Suppressor macrophage treated with lipopolysaccharide for 1 hour (primary cell): ENCODE measurements at places on chromosomes 11 and 22.
A peak's percentile ranks its signal among the peaks of the same experiment; 100 is the strongest.

GRCh38 chr11:8328848-8329330, 65.2 kb upstream of the LMO1 start:
- peak; percentile 99 for DNase-seq

DNA sequence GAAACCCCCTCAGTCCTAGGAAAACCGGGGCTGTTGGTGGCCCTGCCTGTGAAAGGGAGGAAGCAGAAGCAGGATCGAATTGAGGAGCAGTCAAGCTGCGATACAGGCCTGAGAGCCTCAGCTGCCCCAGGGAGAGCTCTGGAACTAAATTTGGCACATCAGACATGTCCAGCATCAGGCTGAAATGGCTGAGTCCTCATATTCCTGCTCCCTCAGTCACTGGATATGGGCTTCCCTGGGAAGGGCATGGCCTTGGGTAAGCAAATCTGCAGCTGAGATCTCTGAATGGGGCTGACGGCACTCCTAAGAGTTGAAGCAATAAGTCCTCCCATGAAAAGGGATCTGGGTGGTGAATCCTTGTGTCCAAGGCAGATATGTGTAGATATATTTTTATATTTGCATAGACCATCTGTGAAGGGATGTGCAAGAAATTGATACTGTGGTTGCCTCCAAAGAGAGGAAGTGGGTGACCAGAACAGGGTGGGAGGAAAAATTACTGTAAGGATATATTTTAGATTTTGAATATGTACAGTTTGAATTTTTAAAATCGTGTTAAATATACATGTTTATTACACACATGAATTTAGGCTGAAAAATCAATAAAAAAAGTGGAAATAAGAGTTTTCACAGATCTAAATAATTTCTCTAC, 45.5 kb downstream of the APIP start:
- DNase-seq = no peak

DNA sequence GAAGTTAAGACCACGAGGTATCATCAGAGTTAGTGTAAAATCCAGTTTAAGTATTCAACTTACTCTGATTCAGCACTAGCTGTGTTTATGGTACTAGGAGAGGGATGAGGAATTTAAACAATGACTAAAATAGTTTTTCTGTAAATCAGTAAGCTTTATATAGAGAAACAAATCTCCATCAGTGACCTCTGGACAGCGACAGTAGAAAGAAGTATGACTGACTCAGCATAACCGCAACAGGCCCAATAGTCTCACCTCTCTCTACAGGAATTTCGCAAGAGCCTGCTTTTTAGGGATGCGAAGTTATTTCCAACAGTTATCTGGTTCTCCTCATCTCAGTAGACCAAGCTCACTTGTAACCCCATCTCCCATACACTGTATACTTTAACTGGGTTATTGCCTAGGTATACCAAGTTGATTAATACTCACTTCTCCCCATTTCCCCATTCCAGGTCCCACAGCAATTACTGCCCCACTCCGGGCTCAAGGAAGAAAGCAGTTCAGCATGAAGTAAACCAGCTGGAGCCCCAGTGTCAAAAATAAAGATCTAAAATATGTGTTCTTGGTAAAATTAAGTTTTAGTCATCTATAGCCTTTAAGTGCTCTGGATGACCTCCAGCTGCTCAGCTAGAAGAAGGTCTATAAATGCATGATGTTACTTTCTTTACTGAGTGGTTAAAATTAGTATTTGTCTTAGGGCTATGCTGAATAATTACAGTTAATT, 770.6 kb upstream of the CCDC90B start:
- DNase-seq = no peak

DNA sequence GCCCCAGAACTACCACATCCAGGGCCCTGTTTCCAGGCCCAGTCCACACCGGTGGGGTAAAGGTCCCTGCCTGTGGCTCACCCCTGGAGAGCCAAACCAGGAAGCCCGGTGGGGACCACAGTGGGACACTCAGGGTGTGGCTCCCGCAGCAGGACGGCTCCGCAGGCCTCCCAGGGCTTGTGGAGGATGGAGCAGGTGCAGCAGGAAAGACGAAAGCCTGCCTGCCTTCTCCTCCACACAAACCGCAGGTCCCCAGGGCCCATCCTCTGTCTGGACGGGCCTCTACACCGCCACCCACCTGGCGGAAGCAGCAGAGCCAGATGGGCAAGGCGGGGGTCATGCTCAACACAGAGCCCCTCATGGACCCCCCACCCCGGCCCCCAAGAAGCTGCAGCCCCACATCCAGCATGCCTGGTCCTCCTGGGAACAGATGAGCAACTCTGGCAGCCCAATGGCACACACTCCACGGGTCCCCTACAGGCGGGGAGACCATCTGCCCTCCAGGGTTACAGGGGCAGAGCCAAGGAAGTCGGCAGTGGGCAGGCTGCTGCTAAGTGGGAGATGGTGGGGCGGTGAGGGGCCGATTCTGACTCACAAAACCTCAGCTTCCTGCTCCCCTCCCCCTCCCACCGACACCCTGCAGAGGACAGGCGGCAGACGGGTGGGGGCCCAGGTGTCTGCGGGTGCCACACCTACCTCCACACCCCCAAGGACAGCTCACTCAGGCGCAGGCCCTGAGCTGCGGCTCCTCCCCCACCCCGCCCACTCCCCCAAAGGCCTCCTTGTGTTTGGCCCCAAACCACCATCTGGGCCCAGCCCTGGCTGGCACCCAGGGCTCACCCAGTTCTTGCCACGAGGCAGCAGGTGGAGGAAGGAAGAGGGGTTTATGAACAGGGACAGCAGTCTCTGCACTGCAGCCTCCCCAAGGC, 5.2 kb downstream of the SBF1 start:
- peak; percentile 38 for DNase-seq

DNA sequence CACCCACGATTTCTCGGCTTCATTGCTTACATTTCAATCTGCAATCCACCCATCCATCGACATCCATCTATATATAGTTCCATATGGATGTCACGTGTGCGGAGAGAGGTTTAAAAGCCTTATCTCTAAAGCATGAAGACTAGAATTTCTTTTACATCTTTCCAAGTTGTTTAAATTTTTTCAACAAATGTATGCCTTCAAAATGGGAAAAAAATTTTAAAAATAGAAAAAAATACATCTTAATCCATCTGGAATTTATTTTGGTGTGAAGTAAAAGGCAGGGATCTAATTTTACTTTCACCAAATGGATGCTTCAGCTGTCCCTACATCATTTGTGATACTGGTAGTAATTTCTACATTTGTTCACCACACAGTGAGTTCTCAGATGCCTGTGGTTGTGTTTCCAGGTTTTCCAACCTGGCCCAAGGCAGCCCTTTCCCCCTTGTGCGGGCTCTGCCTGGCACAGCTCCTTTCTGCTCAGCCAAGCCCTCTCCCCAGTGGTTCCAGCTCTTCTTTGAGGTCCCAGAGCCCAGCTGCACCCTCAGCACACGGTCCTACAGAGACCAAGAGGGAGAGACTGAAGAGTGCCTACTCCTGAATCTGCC, 37.6 kb upstream of the KLHL35 start:
- no peak for DNase-seq

DNA sequence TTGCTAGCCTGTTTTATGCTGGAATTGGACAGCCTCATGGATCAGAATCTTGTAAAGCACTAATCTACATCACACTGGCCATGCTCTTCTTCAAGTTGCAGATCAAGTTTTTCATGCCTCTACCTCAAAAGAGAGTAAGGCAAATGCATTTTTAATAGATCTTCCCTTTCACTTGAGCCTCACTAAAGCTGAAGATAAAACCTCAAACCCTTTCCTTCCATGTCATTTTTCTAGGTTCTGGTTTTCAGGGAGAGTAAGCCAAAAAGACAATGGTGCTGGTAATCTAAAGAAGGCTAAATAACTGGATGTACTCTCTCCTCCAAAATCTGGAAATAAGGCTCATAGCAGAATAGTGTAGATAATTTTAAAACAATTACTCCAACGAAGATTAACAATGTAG, 28.3 kb downstream of the POU2AF1 start:
- no peak for DNase-seq

DNA sequence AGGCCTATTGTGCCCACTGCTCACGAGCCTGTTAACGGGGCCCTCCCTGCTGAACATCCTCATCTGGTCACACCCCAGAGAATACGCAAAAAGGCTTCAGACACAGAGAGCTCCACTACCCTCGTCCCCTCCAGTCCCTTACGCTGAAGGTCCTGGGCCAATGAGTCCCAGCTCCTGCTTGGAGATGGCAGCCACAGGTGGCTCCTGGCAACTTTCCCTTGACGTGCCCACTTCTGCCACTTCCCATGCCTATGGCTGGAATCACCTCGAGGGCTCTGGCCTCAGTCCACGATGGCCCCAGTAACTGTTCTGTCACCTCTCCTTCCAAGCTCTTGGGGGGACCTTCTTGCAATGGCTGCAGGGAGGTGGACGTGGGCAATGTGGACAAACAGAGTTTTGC, 12.7 kb downstream of the PHF21B start:
- DNase-seq = no peak

DNA sequence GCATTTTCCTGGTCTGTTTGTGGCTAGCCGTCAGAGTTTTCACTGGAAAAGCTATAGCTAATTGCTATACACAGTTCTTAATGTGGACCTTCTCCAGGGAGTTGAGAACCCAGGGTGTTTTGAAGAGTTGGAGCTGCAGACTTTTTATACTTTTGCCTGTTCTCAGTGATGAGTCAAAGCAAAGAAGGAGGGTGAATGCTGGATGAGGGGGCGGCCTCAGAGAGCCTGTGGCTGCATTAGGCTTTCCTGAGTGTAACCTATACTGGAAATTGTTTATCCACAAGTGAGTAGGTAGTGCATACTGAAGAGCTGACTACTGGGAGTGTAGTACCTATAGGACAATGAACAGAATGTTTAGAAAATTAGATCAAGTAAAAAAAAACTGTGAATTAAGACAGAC, 79.7 kb upstream of the HORMAD2 start:
- no peak for DNase-seq

DNA sequence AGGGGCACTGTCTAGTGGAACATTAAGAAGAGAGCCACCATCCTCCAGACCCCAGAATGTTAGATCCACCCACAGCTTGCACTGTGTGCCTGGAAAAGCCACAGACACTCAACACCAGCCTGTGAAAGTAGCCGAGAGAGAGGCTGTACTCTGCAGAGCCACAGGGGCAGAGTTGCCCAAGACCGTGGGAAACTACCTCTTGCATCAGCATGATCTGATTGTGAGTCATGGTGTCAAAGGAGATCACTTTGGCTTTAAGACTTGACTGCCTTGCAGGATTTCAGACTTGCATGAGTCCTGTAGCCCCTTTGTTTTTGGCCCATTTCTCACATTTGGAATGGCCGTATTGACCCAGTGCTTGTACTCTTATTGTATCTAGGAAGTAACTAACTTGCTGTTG, 115.9 kb upstream of the CCDC179 start:
- peak; percentile 74 for DNase-seq

- no peak for DNase-seq
These were observed 12.5 kb downstream of the MPZL3 start for GRCh38 chr11:118239509-118240205.

DNA sequence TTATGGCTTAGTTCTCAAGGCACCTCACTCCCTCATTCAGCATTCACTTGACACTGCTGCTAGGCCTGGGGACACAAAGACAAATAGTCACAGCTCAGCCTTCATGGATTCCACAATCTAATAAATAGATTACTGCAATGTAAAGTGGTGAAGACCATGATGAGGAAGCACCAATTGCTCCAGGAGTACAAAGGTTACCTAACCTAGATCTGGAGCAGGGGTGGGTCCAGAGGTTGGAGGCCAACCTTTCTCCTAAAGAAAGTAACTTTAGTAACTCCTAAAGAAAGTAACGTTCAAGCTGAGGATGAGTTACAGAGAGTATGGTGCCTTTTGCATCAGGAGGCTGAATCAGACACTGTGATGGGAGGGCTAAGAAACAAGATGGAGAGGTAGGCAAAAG, 4.1 kb downstream of the TRIM3 start:
- DNase-seq = no peak

DNA sequence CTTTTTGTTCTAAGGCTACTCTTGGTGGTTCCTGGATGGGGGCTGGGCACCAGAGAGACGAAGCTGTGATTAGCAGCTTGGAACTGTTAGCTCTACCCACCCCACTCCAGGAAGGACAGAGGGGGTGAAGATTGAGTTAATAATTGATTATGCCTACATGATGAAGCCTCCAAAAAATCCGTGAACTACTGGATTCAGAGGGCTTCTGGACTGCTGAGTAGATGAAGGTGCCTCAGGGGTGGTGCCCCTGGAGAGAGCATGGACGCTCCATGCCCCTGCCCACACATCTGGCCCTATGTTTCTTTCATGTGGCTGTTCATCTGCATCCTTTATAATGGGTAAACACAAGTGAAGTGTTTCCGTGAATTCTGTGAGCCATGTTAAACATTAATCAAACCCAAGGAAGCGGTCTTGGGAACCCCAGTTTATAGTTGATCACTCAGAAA, 47.3 kb upstream of the CYP2D6 start:
- no peak for DNase-seq

- peak; percentile 63 for DNase-seq
These were observed 16.6 kb downstream of the RTN4RL2 start for GRCh38 chr11:57476757-57477506.

GRCh38 chr22:17518406-17518805, 44.9 kb upstream of the SLC25A18 start:
- DNase-seq = no peak

DNA sequence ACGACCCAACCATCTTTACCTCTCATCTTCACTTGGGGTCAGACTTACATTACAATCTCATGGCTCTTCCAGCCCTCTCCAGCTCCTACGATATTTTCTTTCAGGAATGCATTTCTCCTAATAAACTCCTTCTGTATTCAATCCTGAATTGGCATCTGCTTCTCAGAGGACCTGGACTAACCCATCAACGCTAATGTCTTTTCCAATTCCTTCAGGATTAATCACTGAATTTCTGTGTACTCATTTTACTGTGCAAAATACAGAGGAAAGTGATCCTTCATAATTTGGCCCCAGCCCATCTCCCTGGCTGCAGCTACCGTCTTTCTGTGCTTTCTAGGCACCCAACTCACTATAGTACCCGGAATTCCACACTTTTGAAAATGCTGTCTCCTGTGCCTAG, 239.2 kb downstream of the METTL15 start:
- DNase-seq = no peak

GRCh38 chr22:36954251-36955014, 41.0 kb downstream of the CSF2RB start:
- no peak for DNase-seq

- no peak for DNase-seq
These were observed 8.9 kb downstream of the SUSD2 start for GRCh38 chr22:24190159-24190540.

- no peak for DNase-seq
These were observed 156.0 kb downstream of the MPPED1 start for GRCh38 chr22:43567691-43568324.

- peak; percentile 47 for DNase-seq
These were observed 4.7 kb downstream of the B3GNT6 start for GRCh38 chr11:77038825-77039326.

DNA sequence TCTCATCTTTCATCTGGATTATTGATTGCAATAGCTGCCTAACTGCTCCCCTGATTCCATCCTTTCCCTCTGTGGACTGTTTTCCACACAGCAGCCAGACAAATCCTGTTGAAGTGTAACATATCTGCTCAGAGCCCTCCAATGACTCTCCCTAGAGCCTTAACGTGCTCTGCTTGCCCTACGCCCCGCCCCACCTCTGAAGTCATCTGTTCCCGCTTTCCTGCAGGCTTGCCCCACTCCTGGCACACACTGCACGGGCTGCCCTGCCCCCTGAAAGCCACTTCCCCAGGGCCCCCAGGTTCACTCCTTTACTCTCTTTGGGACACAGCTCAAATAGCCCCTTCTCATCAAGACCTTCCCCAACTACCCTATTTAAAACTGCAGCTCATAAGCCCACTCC, 59.5 kb downstream of the NECTIN1 start:
- DNase-seq = no peak

GRCh38 chr11:77187111-77187750, 59.2 kb downstream of the MYO7A start:
- no peak for DNase-seq

GRCh38 chr11:112871909-112872500, 89.2 kb upstream of the NCAM1 start:
- no peak for DNase-seq
